Hematopoietic multipotent progenitor cell treated with erythropoietin and hydrocortisone succinate and interleukin-3 and kit ligand, for 6 days (in vitro differentiated cells): ENCODE measurements at places on chromosomes 11 and 22.

GRCh38 chr11:27532652-27533325, 26.2 kb upstream of the LIN7C start:
- no peak for DNase-seq

- DNase-seq, result no peak
Observed at GRCh38 chr22:19063581-19064353, 58.4 kb downstream of the DGCR2 start.

GRCh38 chr11:96287822-96288439, 55.1 kb downstream of the MAML2 start:
- DNase-seq, result no peak

GRCh38 chr11:60854140-60854846, 1.5 kb downstream of the PTGDR2 start:
- DNase-seq, result peak; percentile 84

GRCh38 chr11:123653483-123653826, 969 bp downstream of the SCN3B start:
- no peak for DNase-seq

DNA sequence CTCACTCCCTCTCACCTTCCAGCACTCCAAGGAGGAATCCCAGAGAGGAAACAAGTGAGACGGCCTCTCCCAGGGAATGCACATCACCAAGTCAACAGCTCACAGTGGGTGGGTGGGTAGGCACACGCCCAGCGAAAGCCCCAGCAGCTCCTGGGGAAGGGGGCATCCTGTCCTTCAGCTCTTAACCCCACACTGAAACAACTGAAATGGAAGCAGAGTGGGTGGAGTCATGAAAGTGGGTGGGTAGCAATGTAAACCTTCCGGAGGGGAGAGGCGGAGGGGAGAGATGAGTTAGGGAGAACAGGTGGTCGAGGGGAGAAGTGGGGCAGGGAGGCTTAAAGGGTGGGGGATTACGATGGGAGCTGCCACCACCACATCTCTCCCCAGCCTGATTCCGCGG, 5.4 kb downstream of the MCHR1 start:
- DNase-seq, result no peak
